Kidney tubule cell (primary cell): ENCODE measurements at places on chromosomes 3 and 15.

GRCh38 chr3:143187111-143187510, 67.5 kb downstream of the CHST2 start:
- DNase-seq: no peak

DNA sequence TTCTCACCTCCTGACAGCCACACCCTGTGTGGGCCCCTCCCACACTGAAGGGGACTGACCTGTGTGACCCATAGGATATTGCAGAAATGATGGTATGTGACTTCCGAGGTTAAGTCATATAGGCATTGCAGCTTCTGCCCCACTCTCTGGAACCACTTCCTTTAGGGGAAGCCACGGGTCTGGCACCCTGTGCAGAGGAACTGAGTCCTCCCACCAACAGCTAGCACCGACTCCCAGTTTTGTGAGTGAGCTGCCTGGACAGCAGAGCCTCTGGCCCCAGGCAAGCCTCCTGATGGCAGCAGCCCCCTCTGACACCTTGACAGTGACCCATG, 24.6 kb upstream of the SLC6A6 start:
- DNase-seq: no peak

- no peak for DNase-seq
These were observed 864 bp upstream of the NEO1 start for GRCh38 chr15:73051391-73051806.

GRCh38 chr3:85312331-85312730, 353.5 kb downstream of the CADM2 start:
- DNase-seq: no peak

GRCh38 chr15:43794269-43795037, 2.3 kb downstream of the SERF2 start:
- DNase-seq: peak; percentile 67

GRCh38 chr3:36729204-36730056, 34.9 kb downstream of the DCLK3 start:
- DNase-seq: peak; percentile 56
